ENCODE measurements at places on chromosomes 1 and 21.
A peak's percentile ranks its signal among the peaks of the same experiment; 100 is the strongest.

- DNase-seq, result no peak
These were observed 230.7 kb upstream of the DUSP10 start for GRCh38 chr1:221972276-221973235.

DNA sequence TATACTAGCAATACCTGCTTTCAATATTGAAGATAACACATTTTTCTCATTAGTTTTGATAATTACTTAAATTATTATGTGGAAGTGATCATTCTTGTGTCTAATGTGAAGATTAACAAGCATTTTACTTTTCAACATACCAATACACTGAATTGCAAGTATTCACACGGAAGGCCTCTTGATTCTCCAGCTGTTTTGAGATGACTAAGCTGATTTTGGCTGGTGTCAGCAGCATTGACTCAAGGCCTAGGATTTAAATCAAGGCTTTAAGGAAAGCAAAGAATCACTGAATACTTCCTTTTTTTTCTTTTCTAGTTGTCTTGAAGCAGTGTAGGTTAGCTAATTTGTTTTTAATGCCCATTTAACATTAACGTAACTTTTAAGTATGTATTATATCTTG lies 373.7 kb downstream of the SRGAP2C start:
- peak; percentile 82 for DNase-seq

DNA sequence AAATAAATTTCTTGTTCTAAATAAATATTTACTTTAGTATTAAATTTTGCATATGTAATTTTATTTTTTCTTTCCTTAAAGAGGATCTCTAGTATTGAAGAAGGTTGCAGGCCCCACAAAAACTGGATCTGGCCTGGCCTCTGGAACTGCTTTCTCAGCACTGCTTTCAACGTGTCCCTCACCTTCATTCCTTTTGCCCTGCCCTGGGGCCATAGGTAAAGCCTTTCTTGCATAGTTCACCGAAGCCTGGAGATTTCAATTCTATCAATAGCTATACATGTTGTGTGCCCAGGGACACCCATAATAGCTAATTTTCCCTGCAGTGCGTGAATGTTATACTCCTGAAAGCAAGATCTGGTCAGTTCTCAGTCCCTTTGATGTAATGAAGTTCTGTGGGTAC lies 12.0 kb upstream of the GPR137B start:
- no peak for DNase-seq

- DNase-seq, result no peak
These were observed 4.8 kb upstream of the CCDC27 start for GRCh38 chr1:3747522-3747848.

- DNase-seq, result no peak
These were observed 107.9 kb downstream of the S1PR1 start for GRCh38 chr1:101344745-101345144.

GRCh38 chr1:220170836-220171526 lies 77.0 kb downstream of the IARS2 start:
- DNase-seq, result no peak

- DNase-seq, result no peak
These were observed 53.4 kb downstream of the UBR4 start for GRCh38 chr1:19156676-19157075.

DNA sequence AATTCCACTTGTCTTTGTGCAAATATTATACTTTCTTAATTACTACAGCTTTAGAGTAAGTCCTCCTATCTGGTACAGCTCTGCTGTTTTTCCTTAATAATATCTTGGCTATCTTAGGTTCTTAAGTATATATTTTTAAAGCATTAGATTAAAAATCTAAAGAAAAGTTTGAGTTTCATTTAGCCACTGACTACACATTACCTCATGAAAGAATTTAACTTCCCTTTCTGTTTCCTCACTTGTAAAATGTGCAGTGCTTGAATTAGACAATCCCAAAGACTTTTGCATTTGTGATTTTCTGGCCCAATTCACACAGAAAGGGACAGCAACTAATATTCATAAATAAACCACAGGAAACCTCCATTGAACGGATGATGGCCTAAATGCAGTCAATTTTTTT lies 126.4 kb upstream of the SAMSN1 start:
- DNase-seq, result no peak

GRCh38 chr1:109273570-109274288 lies 9.2 kb downstream of the PSRC1 start:
- DNase-seq, result no peak

DNA sequence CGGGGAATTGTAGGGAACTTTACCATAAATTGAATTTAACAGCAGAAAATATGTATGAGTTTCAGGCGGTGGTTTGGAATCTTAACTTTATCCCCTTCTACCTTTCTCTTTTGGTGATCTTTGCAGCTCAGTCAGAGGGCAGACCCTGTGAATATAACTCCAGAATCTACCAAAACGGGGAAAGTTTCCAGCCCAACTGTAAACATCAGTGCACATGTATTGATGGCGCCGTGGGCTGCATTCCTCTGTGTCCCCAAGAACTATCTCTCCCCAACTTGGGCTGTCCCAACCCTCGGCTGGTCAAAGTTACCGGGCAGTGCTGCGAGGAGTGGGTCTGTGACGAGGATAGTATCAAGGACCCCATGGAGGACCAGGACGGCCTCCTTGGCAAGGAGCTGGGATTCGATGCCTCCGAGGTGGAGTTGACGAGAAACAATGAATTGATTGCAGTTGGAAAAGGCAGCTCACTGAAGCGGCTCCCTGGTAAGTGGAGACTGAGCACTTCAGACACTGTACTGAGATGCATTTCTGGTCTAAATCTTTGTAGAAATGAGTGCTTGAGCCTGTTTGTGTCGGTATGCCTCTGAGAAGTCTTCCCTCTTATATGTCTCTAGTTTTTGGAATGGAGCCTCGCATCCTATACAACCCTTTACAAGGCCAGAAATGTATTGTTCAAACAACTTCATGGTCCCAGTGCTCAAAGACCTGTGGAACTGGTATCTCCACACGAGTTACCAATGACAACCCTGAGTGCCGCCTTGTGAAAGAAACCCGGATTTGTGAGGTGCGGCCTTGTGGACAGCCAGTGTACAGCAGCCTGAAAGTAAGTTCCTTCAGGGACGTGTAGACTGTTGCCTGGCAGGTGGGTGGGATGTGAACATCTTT lies 1.5 kb downstream of the CCN1 start:
- DNase-seq, result no peak

GRCh38 chr1:39576016-39576657 lies 453 bp downstream of the PABPC4 start:
- DNase-seq, result no peak

DNA sequence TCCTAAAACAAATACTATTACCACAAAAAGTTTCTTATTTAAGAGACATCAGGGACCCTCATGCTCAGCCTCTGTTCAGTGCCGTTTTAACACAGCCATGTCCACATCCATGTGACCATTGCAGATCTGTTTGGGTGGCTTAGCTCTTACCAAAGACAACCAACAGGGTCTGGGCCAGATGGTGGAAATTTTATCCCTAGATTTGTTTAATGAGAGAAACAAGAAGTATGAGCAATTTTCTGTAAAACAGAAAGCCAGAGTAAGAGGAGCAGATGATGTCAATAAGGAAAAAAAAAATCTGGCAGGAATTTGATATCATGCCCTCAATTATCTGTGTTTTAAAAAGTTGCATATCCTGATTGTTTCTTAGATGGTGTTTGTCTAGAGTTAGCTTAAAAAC lies 299.9 kb downstream of the TM2D1 start:
- no peak for DNase-seq

DNA sequence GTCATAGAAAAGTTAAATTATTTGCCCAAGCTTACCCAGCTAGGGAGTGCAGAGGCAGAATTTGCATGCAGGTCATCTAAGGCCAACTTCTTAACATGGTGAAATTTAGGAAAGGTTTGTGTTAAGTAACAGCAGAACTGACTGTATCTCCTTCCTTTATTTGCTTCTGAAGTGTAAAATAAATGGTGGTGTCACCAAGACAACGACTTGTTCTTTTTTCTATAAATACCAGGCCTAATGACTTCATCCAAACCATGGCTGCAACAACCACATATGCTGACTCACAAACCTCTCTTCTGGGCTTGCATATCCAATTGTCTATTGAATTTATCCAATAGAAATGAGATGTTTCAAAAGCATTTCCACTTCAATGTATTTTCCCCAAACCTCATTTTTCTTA lies 19.1 kb downstream of the COL24A1 start:
- DNase-seq, result peak; percentile 62

GRCh38 chr1:211126622-211127021 lies 7.3 kb downstream of the KCNH1 start:
- DNase-seq, result no peak

- no peak for DNase-seq
These were observed 628.2 kb downstream of the PTPRU start for GRCh38 chr1:29864431-29865022.

- no peak for DNase-seq
These were observed 101.1 kb downstream of the ZP4 start for GRCh38 chr1:237789619-237790018.

GRCh38 chr1:36658838-36659237 lies 176.1 kb upstream of the CSF3R start:
- no peak for DNase-seq

- DNase-seq, result no peak
These were observed 11.2 kb upstream of the RAP1GAP start for GRCh38 chr1:21680381-21680780.

DNA sequence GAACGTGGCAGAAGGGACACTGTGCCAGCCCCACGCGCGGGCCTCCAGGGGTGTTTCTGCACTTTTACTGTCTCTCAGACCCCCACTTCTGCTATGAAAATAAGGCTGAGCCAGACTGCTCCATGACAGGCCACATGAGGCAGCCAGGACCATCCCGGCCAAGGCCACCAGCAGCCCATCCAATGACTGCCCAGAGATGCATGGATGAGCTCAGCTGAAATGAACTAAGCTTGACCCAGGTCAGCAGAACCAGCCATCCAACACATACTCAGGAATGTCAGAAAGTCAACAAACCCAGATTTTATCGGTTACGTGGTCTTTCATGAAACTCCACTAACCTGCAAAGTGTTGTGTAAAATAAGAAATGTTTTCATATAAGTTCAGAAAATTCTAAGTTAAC lies 51.2 kb downstream of the CCDC185 start:
- DNase-seq, result no peak

DNA sequence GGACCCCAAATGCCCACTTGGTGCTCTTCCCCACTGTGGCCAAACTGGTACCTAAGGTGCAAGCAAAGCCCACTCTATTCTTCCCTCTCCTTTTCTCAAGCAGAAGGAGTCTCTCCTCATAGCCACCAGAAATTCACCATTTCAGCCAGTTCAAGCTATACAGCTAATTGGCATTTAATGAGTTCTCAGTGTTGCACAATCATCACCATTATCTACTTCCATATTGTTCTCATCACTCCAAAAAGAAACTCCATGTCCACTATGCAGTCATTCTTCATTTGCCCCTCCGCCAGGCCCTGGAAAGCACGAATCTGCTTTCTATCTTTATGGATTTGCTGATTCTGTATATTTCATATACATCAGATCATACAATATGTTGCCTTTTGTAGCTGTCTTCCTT lies 9.9 kb upstream of the ATG4C start:
- DNase-seq, result no peak

- DNase-seq, result no peak
These were observed 19.3 kb upstream of the DDAH1 start for GRCh38 chr1:85484264-85484663.

DNA sequence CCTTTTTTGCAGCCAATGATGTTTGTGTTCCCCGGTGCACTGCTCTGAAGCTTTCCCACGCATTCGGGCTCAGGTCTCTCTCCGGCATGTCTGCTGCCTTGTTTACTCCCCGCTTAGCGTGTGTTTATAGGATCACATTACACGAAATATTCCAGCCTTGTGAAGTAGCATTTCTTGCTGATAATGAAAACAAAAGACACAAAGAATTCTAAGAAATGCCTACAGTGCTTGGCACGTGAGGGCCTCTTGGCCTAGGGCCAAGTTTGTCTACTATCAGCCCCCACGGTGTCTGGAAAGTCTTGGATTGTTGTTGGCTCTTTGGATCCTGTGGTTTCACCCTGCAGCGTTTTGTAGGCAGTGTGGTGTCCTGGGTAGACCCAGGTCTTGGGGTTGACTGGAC lies 11.2 kb upstream of the GSTM4 start:
- DNase-seq, result no peak

- no peak for DNase-seq
These were observed 1.5 kb downstream of the MX1 start for GRCh38 chr21:41427556-41427955.

- DNase-seq, result no peak
These were observed 195.5 kb downstream of the KCNH1 start for GRCh38 chr1:210938416-210938925.

DNA sequence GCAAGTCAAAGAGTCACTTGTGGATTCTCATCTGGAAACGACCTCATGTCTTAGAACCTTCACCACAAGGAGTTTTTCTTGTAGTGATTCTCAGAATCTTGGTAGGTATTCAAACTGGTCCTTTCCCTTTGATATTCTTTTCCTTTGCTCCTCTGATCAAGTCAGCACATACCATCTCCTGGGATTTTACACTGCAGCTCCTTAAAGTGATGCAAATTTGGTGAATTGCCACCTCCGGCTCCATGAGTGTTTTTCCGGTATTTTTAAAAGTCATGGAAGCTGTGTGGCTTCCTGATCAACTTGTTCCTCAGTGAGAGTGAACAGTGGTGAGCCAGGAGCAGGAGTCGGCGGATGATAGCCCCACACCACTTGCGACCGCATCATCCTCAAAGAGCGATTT lies 182.1 kb upstream of the DAB1 start:
- no peak for DNase-seq

GRCh38 chr1:15246960-15247614 lies at the start of gene FHAD1:
FHAD1 (plus strand) TSS chr1:15247223; CDS start chr1:15251785, 4,562 bp downstream.
- DNase-seq, result no peak

- DNase-seq, result no peak
These were observed 27.8 kb downstream of the RALGPS2 start for GRCh38 chr1:178752891-178753290.

GRCh38 chr1:238465449-238465848 lies 574.7 kb upstream of the ZP4 start:
- no peak for DNase-seq

DNA sequence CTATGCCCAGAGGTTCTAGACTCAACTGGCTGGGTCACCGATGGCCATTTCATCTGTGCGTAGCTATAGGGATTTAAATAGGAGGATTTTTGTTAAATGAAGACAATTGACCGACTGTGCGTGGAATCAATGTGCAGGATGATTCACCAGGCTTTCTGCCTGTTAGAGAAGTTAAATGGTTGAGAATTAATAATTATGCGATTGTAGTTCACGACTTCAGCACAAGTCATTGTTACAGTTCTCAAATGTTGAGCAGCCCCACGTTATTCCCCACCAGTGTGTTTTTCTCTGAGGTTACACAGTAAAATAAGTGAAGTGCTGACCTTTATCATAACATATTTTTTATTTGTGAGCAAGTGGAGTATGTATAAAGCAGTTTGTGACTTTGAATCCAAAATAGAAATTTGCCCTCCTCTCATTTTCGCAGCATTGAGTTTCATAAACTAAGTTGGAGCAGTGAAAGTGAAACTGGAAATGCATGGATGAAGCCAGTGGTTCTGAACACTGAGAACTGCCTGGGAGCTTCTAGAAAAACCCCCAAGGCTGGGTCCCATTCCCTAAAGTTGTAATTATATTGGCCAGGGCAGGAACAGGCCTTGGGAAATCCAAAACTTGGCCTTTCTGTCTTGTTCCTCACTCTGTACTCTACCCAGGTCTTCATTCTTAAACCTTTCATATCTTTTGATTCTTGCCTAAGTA lies 102.6 kb downstream of the GALNT2 start:
- no peak for DNase-seq

GRCh38 chr1:20787840-20788795 lies 1.0 kb upstream of the HP1BP3 start:
- peak; percentile 37 for DNase-seq

GRCh38 chr21:43867332-43867703 lies 2.3 kb downstream of the AGPAT3 start:
- no peak for DNase-seq
